ENCODE measurements at places on chromosomes 7 and 10.

DNA sequence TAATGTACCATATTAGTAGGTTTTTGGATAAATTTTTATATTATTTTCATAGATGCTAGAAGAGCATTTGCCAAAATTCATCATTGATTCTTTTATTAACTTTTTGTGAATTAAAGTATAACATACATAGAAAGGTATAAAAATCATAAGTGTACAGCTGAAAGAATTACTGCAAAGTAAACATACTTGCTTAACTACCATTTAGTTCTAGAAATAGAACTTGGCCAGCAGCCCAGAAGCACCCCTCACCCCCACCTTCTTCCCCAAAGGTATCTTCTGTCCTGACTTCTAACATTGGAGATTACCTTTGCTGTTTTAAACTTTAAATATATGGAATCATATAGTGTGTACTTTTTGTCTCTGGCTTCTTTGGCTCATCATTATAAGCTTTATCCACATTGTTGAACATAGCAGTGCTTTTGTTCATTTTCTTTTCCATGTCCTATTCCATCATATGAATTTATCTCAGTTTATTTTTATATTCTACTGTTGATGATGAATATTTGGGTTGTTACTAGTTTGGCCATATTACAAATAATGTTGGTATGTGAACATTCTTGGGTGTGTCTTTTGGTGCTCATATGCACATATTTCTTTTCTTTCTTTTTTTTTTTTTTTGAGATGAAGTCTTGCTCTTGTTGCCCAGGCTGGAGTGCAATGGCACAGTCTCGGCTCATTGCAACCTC lies 142.8 kb downstream of the ADK start:
- ATAC-seq: no peak

- no peak for ATAC-seq
Observed at GRCh38 chr10:43264344-43264964, 2.4 kb downstream of the RASGEF1A start.

- ATAC-seq: no peak
Observed at GRCh38 chr10:75723319-75723980, 292.0 kb downstream of the LRMDA start.

DNA sequence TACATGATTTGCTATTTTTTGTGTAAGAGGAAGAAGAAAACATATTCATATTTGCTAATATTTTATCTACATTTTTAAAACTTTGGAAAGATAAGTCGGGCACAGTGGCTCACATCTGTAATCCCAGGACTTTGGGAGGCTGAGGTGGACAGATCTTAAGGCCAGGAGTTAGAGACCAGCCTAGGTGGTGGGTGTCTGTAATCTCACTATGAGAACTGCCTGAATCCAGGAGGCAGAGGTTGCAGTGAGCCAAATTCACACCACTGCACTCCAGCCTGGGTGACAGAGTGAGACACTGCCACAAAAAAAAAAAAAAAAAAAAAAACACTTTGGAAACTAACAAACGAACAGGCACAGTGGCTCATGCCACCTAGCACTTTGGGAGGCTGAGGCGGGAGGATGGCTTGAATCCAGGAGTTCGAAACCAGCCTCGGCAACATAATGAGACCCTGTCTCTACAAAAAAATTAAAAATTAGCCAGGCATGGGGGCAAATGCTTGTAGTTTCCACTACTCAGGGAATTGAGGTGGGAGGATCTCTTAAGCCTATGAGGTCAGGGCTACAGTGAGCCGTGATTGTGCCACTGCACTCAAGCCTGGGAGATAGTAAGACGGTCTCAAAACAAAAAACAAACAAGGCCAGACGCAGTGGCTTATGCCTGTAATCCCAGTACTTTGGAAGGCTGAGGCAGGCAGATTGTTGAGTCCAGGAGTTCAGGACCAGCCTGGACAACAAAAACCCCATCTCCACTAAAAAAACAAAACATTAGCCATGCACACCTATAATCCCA lies 25.6 kb downstream of the HERC4 start:
- no peak for ATAC-seq

GRCh38 chr10:23581906-23582450 lies 143.1 kb downstream of the OTUD1 start:
- no peak for ATAC-seq

DNA sequence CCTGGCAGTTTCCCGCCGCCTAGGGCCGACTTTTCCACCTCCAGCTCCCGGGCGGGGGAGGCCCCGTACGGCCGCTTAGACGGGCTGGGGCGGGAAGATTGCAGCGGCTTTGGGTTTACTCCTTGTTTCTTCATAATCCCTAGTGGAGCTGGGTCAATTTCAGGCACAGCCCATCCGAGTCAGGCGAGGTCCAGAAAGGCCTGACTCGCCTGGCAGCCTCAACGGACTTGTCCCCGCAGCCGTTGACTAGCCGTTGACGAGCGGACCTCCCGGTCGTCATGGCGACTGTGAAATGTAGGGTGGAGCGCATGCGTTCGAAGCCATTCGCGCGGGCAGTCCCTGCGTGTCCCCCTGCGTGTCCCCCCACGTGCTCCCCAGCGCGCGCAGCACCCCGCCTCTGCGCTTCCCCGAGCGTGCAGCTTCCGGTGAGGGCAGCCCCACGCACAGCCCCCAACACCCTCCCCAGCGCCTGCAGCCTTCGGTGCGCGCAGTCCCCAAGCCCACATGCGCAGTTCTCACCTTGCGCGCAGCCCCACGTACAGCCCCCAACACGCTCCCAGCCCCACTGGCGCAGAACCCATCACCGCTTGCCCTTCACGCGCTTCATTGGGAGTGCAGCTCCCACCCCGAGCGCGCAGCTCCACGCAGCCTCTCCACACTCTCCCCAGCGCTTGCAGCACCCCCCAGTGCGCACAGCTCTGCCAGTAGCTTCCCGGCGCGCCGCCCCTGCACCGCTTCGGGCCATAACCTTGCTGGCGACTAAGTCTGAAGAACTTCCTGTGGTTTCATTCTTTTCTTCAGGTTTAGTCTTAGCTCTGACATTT lies 67.8 kb downstream of the TBX20 start:
- peak; percentile 39 for ATAC-seq

GRCh38 chr10:70619271-70620019 lies 16.9 kb upstream of the PRF1 start:
- no peak for ATAC-seq

GRCh38 chr10:6233725-6234277 lies 31.1 kb downstream of the PFKFB3 start:
- no peak for ATAC-seq

GRCh38 chr7:23298141-23298881 lies 828 bp upstream of the MALSU1 start:
- no peak for ATAC-seq

- no peak for ATAC-seq
Observed at GRCh38 chr7:108415084-108415483, 41.2 kb downstream of the NRCAM start.

DNA sequence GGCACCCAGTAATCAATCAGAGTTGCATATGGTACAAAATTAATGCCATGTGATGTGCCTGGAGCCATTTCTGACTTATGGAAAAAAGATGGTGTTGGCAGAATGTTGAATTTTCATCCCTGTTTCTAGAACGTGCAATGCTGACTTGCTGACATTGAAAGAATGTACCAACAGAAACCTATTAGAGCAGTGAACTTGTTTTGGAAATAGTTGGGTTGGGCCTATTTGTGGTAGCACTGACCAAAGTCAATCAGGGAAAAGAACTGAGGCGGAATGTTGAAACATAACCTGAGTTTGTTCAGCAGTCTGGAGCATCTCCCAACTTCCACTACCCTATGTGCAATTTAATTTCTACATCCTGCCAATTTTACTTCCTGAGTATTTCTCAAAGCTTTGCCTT lies 11.7 kb upstream of the KIAA1217 start:
- ATAC-seq: no peak

- ATAC-seq: no peak
Observed at GRCh38 chr10:72682638-72683037, 9.3 kb upstream of the MCU start.

DNA sequence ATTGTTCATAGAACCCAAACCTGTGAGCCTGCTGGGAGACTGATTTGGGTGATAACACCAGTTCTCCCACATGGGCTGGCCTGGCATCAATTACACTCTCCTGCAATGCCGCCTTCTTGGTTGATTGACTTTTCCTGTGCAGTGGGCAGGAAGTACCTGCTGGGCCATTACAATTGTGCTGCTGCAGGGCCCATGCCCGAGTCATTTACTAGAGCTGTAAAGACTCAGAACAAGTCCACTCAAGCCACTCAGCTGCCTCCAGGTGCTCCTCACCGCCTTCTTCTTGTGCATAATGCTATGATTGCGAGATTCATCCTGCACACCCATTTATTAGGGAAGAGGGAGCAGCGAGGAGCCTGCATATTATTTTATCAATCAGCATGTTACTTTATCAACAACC lies 264.0 kb downstream of the TCERG1L start:
- no peak for ATAC-seq

DNA sequence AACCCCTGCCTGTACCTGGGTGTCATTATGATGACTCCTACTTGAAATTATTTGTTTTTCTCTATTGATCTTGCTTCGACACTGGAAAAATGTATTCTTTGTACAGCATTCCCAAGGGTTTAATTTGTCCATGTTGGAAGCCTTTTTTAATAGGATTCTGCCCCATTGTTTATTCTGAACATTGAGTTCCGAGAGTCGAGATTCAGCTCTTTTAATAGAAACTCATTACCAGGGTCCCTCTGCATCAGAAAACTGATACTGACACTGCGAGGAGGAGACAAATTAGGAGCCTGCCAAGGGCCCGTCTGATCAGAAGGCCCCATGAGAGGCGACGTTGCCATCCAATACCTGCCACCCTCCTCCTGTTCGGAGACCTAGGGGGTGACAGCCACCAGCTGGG lies 260.5 kb upstream of the ZMIZ1 start:
- no peak for ATAC-seq

All from stimulated activated memory B cell treated with anti-CD40 and anti-IgM and Interleukin-4, amounts not matched to agents 10 μg/mL and 1 μg/mL and 100 μg/mL, for 72 hours (primary cell).